ENCODE measurements at places on chromosomes 16 and 17.

DNA sequence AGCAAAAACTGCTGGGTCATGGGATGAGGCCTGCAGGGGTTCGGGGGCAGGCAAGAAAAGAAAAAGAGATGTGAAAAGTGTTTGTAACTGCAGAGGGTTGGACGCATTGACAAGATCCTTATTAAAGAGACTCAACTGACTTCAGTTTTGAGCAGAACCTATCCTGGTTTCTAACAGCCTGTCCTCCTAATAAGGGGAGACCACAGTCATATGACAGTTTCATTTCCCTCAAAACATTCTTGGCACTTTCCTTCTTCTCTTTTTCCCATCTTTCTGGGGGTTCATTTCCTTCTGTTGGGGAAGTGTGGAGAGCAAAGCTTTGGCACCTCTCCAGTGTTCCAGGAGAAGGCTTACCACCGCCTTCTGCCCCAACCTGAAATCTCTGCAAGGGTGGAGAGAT is 118.5 kb downstream of the MAF start:
- no peak for DNase-seq

DNA sequence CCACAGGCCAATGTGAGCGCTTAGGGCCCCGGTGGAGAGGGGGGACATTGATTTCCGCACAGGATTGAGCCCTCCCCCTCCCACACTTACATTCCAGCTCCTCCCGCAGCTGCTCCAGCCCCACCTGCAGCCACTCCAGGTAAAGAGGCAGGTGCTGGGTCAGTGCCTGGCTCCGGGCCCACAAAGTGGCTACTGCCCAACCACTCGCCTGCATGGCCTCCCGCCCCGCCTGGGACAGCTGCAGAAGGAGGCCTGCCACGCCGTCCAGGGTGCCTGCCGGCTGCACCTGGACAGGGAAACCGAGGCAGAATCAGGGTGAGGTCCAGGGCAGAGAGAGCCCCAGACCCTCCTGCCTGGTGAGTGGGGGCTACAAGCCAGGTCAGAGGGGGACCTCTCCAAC is 46.3 kb downstream of the RMI2 start:
- no peak for DNase-seq

DNA sequence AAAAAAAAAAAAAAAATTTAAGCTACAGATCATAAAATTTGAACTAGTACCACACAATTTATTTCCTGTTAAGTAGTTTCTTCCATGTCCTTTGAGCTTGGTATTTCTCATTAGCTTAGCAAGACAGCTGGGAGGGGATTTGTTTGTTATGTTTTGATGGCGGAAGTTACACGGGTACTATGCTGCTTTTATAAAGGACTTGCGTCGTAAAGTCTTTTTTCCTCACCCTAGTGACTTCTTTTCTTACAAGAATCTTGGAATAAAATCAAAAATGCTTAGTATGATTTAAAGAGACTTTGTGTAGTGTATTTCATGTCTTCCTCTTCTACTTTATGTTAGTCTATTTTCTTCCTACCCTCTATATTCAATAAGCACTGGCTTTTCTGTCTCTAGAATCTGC is 89.1 kb downstream of the NLK start:
- DNase-seq: no peak

DNA sequence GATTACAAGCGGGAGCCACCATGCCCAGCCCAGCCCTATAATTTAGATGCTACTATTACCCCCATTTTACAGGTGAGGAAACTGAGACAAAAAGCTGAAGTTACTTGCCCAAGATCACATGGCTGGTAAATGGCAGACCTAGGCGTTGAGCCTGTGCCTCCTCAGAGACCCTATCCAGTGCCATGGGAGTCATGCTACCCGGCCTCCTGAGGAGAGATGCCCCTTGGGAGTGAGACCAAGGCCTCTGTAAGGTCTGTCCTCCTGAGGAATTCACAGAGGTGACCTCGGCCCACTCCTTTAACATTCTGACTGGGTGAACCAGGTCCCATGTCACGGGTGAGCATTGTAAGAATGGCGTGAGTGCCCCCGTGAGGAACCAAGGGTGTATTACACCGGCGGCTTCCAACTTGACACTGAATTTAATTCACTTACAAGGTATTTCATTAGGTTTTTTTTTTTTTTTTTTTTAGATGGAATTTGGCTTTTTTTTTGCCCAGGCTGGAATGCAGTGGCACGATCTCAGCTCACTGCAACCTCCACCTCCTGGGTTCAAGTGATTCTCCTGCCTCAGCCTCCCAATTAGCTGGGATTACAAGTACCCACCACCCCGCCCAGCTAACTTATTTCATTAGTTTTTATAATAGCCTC is 95.7 kb downstream of the ABCC6 start:
- no peak for DNase-seq

- DNase-seq: no peak
These were observed 32.1 kb downstream of the MYH3 start for GRCh38 chr17:10624969-10625368.

- no peak for DNase-seq
These were observed 53.1 kb downstream of the NDE1 start for GRCh38 chr16:15703029-15703736.

- no peak for DNase-seq
These were observed 230.1 kb upstream of the CCL2 start for GRCh38 chr17:34024806-34025551.

GRCh38 chr17:19939993-19940721 is 37.5 kb downstream of the AKAP10 start:
- DNase-seq: no peak

- DNase-seq: no peak
These were observed 23.6 kb downstream of the RAB40B start for GRCh38 chr17:82674656-82675475.

DNA sequence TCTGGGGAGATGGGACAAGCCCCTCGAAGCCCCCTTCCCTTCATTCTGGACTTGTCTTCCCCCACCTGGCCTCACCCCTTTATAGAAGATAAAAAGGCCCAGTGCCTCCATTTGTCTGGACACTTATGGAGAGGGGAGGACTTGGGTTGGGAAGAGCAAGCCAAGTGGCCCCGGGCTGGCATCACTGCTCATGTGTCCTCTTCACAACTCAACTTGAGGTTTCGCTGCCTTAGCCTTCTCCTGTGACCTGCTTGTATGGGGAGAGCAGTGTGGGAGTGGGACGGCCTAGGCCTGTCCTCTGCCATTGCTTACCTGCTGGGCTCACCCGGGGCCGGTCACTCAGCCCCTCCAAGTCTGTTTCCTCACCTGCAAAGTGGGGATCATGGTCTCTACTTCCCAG is 1.4 kb downstream of the PAQR4 start:
- no peak for DNase-seq

GRCh38 chr17:39036009-39036408 is 68.8 kb upstream of the FBXO47 start:
- no peak for DNase-seq

- no peak for DNase-seq
These were observed 15.6 kb downstream of the IGF2BP1 start for GRCh38 chr17:49012769-49013255.

DNA sequence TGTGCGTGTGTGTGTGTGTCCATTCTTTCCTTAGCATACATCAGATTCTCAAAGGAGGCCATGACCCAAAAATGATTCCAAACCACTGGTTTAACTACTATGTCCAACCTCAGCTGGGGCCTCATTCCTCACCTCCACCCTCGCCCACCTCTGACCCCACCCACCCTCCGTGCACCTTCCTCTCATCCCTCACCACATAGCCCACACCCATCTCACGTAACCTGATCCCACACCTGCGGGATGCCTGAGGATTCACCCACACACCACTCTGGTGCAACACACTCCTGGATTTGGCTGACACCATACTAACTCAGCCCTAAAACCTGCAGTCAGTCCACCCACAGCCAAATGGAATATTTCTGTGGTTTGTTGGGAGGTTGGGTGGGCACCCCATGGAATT is 3.3 kb upstream of the CSNK2A2 start:
- no peak for DNase-seq

DNA sequence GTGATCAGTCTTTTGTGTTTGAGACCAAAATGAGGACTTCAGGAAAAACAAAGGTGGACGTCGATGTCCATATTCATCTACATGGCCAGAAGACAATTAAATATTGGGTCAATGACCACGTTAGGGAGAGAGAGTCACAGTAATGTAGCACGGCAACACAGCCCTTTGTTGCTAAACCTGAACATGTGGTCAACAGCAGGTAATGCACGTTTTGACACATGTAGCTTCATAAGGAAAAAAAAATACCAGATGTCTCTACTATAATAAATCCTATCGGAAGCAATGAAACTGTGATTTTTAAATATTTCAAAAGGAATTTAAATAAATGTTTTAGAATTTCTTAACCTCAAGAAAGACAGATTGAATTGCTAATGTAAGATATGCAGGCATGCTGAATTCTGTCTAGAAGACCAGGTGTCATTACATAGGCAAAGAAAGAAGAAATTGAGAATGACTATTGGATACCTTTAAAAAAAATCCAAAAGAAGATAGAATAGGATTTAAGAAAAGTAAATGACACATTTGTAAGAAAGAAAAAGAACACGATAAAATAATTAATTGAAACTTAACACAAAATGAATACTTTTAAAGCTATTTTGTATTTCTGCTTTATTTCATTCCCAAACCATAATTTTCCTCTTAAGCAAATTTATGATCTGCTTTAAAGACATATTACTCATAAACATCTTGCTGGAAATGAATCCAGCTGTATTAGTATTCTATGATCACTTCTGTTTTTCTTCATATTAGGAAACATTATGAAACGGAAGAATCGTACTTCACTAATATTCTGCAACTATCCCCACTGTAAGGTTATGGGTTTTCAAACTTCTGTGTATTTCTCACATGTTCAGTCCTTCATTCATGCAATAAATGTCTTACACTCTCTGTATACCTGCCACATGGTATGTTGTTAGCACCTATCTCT is 30.1 kb downstream of the ABCA8 start:
- no peak for DNase-seq

GRCh38 chr16:48555155-48555554 is 54.8 kb downstream of the N4BP1 start:
- no peak for DNase-seq

- no peak for DNase-seq
These were observed 19.0 kb upstream of the CPHXL start for GRCh38 chr16:75745242-75745641.

DNA sequence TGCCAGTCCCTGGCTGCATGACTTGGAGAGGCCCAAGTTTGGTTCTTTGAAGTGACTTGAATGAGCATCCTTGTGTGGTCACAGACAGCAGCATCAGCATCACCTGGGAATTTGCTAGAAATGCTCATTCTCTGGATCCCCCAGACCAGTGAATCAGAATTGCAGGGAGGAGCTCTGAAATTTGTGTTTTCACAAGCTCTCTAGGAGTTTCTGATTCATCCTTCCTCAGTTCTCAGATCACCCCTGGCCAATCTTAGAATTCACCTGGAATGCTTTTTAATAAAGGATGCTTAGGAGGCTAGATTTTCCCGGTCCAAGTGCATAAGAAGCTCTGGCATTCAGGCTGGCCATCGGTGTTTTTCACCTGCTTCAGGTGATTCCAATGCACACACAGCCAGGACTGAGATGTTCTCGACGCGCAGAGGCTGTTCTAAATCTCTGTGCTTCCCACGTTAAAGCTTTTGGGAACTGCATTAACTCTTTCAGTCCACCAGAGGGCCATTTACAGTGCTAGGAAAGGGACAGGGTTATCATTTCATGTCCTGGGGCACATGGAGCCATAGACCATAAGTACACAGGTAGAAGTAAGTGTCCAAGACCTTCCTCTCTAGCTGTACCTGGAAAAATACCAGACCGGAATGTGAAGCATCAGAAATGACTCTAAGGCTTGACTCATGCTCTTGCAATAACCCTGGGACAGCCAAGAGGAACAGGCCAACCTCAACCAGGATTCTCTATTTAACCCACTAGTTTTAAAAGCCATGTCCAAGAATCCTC is 85.7 kb upstream of the XYLT1 start:
- no peak for DNase-seq

GRCh38 chr17:78268191-78268874 is 36.9 kb downstream of the TMEM235 start:
- no peak for DNase-seq

GRCh38 chr16:17227278-17227677 is 243.5 kb downstream of the XYLT1 start:
- no peak for DNase-seq

DNA sequence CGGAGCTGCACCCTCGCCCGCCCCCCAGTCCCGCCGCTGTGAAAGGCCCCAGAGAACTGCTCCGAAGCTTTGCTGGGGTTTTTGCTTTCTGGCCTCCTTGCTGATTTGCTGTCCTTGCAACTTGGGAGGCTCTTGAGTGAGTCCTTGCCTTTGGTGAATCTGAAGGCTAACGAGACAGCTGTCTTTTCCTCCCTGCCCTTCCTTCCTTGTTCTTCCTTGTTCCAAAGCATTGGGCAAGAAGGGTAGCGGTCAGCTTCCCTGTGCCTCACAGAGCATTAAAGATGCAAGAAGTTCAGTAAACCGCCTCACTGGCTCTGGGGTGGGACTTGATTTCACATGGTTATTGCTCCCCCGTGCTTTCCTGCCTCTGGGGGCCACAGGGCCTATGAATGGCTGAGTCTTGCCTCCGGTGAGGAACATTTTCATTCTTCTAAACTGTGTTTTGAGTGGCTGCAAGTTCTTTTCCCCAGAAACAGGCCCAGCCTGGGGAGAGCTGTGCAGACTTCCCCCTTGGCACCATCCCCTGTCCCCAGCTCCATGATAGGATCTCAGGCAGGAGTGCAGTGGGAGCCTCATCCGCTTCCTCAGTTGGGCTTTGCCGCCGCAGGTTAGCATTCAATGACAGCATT is 1.4 kb downstream of the YPEL2 start:
- no peak for DNase-seq

DNA sequence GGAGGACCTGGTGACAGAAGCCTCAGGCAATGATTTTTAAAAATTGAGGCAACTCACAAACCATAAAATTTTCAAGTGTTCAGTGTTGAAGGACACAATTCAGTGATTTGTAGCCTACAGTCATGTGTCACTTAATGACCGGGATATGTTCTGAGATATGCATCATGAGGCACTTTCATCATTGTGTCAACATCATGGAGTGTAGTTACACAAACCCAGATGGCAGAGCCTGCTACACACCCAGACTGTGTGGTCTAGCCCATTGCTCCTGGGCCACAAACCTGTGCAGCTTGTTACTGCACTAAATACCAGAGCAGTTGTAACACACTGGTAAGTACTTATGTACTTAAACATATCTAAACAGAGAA is 1.6 kb downstream of the PRSS41 start:
- DNase-seq: no peak

- no peak for DNase-seq
These were observed 14.7 kb downstream of the HOXB4 start for GRCh38 chr17:48563385-48563838.

Data from cortex of kidney (tissue), 1 donor.